Fibroblast of skin of left quadriceps (primary cell): ENCODE measurements at places on chromosomes 6 and 20.
A peak's percentile ranks its signal among the peaks of the same experiment; 100 is the strongest.

DNA sequence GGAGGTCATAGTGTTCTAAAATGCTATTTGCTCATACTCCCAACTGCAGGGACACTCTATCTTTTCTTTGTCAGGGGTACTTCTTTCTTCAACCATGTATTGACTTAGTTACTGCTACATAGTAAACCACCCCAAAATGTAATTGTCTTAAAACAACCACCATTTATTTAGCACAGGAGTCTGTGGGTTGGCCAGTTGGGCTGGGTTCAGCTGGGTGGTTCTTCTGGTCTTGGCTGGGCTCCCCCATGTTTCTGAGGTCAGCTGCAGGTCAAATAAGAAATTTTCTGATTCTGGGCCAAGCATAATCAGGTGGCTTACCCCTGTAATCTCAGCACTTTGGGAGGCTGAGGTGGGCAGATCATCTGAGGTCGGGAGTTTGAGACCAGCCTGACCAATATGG lies 220.0 kb upstream of the BTBD3 start:
- DNase-seq, result no peak

DNA sequence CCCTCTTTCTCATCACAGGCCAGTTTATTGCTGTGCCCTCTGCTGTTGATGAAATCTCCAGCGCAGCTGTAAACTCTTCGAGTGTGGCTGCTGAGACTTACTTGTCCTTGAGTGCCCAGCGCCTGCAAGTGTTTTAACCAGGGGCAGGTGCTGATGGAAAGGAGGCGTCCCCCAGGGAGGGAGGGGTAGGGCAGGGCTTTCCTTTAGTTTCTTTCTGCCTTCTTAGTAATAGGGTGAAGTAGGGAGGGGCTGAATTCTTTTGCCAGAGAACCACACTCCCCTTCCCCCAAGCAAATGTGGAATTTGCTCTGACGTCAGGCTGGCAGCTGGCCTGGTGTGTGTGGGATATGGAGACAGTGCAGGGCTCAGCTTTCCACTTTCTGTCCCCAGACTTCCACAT lies 61.2 kb downstream of the IGF2R start:
- DNase-seq, result peak; percentile 93

GRCh38 chr20:58471193-58472164 lies 43.7 kb downstream of the APCDD1L start:
- DNase-seq, result no peak

- DNase-seq, result no peak
Observed at GRCh38 chr20:63337786-63338420, 23.2 kb downstream of the CHRNA4 start.

GRCh38 chr20:22826306-22827230 lies 208.5 kb upstream of the SSTR4 start:
- DNase-seq, result no peak

GRCh38 chr6:141726248-141726647 lies 406.5 kb upstream of the GJE1 start:
- no peak for DNase-seq

DNA sequence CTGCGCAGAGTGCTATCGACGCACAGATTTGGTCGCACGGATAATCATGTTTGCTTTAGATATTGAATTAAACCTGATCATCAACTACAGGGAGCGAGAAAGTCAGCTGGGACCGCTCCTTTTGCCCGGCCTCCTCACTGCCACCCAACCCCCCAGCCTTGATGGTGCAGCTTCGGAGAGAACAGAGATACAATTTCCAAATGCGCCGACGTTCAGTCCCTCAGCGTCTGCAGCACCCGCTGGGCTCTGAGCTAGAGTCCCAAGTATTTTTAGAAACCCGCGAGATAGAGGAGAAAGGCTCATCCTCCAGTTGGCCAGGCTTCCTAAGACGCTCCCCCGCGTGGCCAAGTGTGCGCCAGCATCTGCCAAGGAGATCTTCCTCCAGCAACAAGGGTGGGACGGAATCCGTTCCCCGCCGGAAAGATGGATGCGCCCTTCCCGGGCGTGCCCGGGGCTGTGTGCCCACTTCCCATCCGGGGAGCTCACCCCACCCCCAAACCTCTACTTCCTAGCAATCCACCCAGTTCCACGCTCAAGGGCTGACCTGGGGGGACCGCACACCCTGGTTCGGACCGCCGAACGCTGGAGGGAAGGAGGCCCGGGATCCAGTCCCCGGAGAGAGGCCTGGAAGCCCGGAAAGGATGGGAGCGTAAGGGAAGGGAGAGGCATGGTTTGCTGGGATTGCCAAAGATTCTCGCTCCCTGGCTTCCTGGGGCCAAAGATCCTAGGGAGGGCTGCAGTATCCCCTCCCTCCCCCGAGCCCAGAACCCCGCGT lies 4.1 kb downstream of the NKX2-2 start:
- DNase-seq, result peak; percentile 25

DNA sequence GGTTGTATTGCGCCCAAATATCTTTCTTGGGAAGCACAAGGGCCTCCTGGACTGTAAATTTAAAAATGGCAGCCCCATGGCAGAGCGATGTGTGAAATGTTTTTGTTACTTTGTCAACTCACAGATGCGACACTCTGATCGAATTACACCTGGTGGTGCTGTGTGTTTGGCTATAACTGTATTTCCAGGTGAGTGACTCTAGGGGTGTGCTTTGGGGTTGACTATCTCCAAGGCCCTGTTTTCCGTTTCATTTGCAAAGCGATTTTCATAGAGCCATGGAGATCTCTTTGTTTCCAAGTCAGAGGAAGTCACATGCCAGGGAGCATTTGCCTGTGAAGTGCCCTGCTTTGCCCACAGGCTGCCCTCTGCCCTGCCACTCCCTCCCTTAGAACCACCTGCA lies 93.5 kb downstream of the CDC5L start:
- DNase-seq, result no peak

DNA sequence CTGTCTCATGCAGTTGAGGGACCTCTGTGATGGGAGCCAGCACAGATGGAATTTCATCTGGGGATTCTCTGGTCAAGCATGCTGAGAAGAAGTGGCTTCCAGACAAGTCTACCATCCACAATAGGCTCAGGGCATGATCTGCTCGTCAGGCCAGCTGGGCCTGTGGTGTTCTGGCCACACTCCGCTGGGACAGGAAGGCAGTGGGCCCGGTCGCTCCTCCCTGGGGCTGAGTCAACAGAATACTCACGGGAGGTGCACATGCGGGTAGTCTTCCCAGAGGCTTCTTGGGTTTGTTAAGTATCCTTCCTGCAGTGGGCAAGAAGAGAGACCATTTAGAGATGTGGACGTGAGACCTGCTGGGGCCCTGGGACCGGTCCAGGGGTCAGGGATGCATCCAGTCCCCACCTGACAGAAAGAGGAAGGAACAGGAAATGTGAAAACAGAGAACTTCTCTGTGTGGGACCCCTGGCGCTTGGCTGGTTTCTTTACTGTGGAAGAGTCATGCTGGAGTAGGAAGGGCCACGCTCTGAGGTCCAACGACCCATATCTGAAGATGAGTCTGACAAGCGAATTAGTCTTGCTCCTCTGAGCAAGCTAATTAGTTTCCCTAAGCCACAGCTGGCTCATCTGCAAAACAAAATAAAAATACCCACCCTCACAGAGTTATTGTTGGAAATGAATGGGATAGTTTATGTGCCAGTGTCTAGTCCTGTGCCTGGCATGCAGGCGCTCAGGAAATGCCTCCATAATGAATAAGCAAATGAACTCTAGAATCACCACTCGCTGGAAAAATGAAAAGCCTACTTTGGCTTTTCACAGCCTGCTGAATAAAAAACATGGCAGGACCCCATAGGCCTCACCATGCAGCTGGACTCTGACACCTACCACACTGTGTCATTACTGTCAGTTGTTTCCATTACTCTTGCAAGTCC lies 67.3 kb downstream of the TRAM2 start:
- DNase-seq, result no peak

- DNase-seq, result no peak
Observed at GRCh38 chr6:139418481-139419132, 44.2 kb upstream of the CITED2 start.

GRCh38 chr6:35589201-35589739 lies 76.6 kb upstream of the TULP1 start:
- DNase-seq, result no peak

- peak; percentile 25 for DNase-seq
Observed at GRCh38 chr6:5126214-5126613, 41.1 kb downstream of the PPP1R3G start.

GRCh38 chr6:142452993-142453392 lies 151.2 kb downstream of the ADGRG6 start:
- no peak for DNase-seq

- DNase-seq, result peak; percentile 56
Observed at GRCh38 chr20:41249411-41250281, 67.9 kb downstream of the ZHX3 start.

DNA sequence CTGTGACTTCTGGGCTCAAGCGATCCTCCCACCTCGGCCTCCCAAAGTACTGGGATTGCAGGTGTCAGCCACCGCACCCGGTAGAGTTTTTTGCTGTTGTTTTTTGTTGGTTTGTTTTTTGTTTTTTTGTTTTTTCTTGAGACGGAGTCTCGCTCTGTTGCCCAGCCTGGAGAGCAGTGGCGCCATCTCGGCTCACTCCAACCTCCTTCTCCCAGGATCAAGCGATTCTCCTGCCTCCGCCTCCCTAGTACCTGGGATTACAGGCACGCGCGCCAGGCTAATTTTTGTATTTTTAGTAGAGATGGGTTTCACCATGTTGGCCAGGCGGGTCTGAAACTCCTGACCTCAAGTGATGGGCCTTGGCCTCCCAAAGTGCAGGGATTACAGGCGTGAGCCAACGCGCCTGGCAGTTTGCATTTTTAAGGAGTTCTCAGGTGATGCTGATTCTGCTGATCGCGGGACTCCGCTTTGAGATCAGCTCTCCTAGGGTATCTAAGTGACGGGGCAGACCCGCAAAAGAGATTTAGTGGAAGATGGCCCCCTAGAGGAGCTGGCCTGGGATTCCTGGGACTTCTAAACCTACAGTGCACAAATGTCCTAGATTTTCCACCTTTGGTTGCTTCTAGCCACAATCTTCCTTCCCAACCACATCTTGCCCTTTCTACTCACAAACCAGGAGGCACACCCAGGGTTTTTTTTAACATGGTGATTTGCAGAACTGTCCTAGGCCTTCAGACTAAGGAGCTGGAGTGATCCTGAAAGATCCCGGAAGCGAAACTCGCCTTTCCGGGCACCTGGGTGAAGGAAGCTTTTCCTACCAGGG lies 45.2 kb downstream of the DPPA5 start:
- no peak for DNase-seq

- no peak for DNase-seq
Observed at GRCh38 chr6:115219645-115220044, 841.0 kb downstream of the FRK start.

GRCh38 chr6:24831771-24832716 lies 33.3 kb upstream of the ARMH2 start:
- no peak for DNase-seq

DNA sequence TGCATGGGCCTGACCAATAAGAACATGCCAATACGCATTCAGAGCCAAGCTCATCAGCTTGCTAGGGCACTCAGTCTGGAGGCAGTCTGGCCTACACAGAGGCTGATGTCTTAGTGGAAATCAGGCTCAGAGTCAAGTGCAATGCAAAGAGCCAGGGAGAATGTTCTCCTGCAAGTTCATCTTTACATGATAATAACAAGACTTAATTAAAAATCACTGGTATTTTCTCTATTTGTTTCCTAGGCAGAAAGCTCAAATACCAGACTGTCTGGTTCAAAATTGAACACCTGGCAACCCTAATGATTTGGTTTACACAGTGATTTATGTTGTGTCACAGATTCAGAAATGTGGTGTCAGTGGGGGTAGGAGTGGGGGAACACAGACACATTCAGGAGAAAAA lies 689.3 kb upstream of the FLRT3 start:
- DNase-seq, result no peak

DNA sequence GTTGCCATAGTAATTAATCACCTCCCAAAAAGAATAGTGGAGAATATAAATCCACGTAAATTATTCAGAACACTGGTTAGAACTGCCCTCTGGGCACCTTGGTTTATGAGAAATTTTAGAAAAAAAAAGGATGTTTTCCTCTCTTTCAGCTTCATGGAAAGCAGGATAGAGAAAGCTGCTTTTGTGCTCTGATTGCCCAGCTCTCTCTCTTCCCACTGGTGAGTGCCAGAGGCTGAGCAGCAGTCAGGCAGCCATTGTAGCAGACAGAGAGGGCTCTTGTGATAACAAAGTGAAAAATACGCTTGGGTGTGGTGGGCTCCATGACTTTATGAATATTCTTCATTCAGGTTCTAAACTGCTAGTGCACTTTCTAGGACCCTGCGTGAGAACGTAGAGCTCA lies 26.4 kb downstream of the SLC35F1 start:
- no peak for DNase-seq

GRCh38 chr6:53038596-53038995 lies 26.6 kb upstream of the FBXO9 start:
- DNase-seq, result no peak

DNA sequence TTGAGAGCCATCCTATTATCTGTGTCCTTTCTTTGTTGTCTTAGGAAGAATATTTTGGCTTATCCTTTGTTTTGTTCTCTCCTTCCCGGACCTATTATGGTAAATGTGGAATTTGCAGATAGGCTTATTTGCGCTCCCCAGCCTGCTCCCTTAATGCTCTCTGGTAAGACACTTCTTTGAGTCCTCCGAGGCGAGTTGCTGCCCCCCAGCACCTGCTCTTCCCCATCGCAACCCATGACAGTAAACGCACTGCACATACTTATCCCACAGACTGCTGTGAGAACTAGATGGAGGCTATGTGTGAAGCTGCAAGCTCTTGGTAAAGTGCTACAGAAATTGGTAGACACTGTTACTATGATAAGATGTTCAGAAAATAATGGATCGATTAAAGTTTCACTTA lies 47.0 kb upstream of the ESR1 start:
- DNase-seq, result no peak

GRCh38 chr20:22492497-22492896 lies 91.9 kb downstream of the FOXA2 start:
- no peak for DNase-seq

GRCh38 chr6:162671580-162672165 lies 55.9 kb downstream of the PRKN start:
- no peak for DNase-seq

DNA sequence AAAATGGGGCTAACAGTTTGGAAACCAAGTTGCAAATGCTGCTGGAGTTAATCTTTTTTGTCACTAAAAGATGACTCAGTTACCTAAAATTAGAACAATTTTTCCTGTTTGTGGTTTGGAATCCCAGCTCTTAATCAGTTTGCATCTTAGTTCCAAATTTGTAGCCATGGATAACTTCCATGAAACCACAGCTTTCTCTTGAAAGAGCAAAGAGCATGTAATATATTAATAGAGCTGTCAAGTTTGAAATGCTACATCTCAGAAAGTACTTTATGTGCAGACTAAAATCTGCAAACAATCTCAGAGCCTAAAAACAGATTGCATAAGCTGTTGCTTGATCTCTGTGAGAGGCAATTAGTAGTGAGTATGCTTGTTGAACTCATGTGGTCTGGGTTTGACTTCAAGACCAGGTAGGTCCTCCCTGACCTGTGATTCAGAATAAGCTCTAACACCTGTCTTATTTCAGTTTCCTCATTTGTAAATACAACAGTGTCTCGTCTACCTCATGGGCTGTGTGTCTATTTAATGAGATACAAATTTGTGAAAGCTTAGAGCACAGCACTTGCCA lies 23.5 kb downstream of the DHX35 start:
- DNase-seq, result peak; percentile 93

DNA sequence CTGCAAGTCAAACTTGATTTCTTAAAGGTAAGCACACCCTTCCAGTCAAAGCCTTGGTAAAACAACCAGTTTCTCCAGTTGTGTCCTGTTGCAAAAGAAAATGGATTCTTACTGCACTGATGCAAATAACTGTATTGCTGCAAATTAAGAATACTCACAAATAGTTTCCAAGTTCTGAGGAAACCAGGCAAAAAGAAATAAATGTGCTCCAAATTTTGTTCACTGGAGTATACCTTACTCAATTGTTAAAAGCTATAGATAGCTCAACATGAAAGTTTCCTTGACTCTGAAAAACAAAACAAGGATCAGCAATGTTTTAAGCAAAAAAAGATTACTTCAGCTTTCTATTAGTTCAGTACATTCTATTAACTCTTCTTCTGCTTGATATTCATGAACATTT lies 75.2 kb downstream of the SLC16A10 start:
- no peak for DNase-seq
